Upper lobe of left lung (tissue), 6 donors: ENCODE measurements at places on chromosomes 1 and 21.

DNA sequence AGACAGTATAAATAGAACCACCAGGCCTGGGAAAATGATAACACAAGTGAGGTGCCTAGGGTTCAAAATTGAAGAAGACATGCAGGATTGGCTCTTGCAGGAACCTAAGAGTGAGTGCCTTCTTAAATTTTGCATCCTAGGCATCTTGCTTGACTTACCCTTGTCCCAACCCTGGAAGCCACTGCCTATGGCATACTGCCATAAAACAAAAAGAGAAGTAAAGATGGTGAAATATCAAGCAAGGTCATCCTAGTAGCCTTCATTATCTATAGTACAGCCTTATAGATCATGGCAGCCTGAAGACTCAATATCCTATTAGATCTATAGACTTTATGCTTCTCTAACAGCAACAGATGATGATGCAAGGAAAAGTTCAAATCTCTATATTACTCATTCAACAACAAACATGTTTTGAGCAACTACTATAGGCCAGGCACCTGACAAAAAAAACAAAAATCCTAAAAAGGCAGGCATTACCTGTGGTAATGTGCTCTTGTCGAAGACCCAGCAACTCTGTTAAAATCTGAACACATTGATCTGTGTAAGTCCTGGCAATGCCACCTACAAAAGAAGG is 6.3 kb downstream of the AP4B1 start:
- no peak for DNase-seq
- peaks cover 33% of the 10 kb centered on the region for H3K36me3 ChIP-seq
- no peak overlapping the region for H3K4me3 ChIP-seq
- no peaks in the 10 kb centered on the region for H3K27me3 ChIP-seq
- H3K4me1 ChIP-seq: peaks cover 15% of the 10 kb centered on the region

- peaks cover 5% of the 10 kb centered on the region for H3K4me1 ChIP-seq
- no peak for DNase-seq
- no peak overlapping the region for H3K27ac ChIP-seq
- no peak overlapping the region for H3K4me3 ChIP-seq
Measured at GRCh38 chr1:19619697-19620384, 24.3 kb upstream of the NBL1 start.

- H3K36me3 ChIP-seq: no peaks in the 10 kb centered on the region
- H3K4me1 ChIP-seq: peaks cover 70% of the 10 kb centered on the region
- H3K27me3 ChIP-seq: no peaks in the 10 kb centered on the region
- peak; percentile 38 for DNase-seq
- no peak overlapping the region for H3K27ac ChIP-seq
Measured at GRCh38 chr1:111512132-111512889, 8.9 kb upstream of the ADORA3 start.

GRCh38 chr1:225437710-225438437 is 10.0 kb upstream of the LBR start:
- H3K4me1 ChIP-seq: peaks cover 16% of the 10 kb centered on the region
- no peaks in the 10 kb centered on the region for H3K36me3 ChIP-seq
- no peaks in the 10 kb centered on the region for H3K27me3 ChIP-seq
- no peak overlapping the region for H3K27ac ChIP-seq
- no peak for DNase-seq
- H3K4me3 ChIP-seq: no peak overlapping the region

DNA sequence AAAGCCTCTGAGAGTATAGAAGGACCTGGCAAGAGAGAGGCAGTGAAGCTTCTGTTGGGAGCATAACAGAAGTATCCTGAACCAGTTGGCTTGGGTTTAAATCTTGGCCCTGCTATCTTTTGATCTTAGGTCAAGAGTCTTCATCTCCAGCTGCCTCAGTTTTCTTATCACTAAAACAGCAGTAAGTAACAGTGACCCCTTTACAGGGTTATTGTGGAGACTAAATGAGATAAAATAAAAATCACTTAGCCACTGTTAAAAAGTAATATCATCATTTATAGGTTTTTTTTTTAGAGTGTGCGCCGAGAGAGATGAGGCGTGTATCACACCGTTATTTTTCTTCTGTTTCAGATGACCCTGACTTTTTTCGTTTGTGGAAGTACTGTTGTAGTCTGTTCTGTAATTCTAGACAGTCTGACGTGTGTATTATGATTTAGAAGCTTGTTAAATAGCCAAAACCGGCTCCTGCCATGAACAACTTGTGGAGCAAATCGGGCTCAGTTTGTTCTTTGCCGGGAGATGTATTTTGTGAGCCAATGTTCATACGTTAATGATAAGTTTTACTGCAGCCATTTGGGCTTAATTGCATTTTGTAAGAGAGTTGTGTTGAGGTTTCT is 1.1 kb downstream of the THRAP3 start:
- H3K4me1 ChIP-seq: peaks cover 29% of the 10 kb centered on the region
- H3K36me3 ChIP-seq: peaks cover 32% of the 10 kb centered on the region
- DNase-seq: no peak
- H3K27me3 ChIP-seq: no peaks in the 10 kb centered on the region
- peak overlapping the region; percentile 95 for H3K27ac ChIP-seq
- peak overlapping the region; percentile 69 for H3K4me3 ChIP-seq

DNA sequence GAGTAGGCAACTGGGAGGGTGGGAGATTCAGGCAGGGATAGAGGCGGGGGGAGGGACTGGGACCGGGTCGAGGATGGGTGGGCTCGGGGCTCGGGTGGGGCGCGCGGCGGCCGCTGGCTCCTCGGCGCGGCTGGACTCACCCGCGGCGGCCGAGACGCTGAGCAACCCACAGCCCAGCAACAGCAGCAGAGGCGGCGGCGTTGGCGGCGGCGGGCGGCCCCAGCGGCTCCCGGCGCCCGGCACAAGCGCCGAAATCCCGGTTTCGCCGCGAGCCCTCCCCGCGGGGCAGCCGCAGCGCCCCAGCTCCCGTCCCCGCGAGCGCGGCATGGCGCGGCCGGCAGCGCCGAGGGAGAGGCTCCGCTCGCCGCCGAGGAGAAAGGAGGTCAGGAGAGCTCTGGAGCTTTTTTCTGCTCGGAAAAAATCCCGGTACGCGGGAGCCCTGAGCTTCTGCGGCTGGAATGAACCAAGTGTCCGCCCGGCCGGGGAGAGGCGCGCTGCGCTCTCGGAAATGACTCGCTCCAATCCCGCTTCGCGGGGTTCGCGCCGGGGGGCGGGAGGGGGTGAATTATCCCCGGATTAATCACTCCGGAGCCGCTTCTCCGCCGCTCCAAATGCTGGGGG is at the start of gene CSMD2:
Gene CSMD2 (minus strand): TSS at position 460 of the 621 bp plus-strand sequence. CDS start 133 bp downstream, at position 327.
- no peaks in the 10 kb centered on the region for H3K27me3 ChIP-seq
- H3K27ac ChIP-seq: no peak within 1 kb of the TSS
- DNase-seq: no peak
- peak within 1 kb of the TSS; percentile 41 for H3K4me3 ChIP-seq
- H3K36me3 ChIP-seq: no peaks in the 10 kb centered on the region
- peaks cover 42% of the 10 kb centered on the region for H3K4me1 ChIP-seq

- H3K27ac ChIP-seq: no peak overlapping the region
- H3K4me3 ChIP-seq: no peak overlapping the region
- H3K27me3 ChIP-seq: no peaks in the 10 kb centered on the region
- H3K36me3 ChIP-seq: no peaks in the 10 kb centered on the region
Measured at GRCh38 chr1:167905671-167906070, 8.3 kb downstream of the ADCY10 start.

DNA sequence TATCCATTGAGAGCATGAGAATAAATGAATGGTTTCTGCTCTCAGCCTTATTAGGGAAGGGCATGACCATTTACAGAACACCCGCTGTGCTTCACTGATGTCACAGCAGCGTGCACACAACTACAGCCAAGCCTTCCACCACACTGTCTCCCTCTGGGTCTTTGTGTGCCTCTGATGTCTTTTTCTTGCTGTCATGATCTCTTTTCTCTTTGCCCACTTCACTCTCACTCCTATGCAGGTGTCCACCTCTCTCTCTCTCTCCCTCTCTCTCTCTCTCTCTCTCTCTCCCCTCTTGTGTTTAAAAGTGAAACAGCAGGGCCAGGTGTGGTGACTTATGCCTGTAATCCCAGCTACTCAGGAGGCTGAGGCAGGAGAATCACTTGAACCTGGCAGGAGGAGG is 232.5 kb upstream of the JUN start:
- H3K36me3 ChIP-seq: no peaks in the 10 kb centered on the region
- H3K4me1 ChIP-seq: peaks cover 12% of the 10 kb centered on the region
- no peak for DNase-seq
- H3K4me3 ChIP-seq: no peak overlapping the region
- H3K27me3 ChIP-seq: no peaks in the 10 kb centered on the region

GRCh38 chr1:214332946-214333798 is 52.2 kb downstream of the SMYD2 start:
- H3K4me1 ChIP-seq: peaks cover 4% of the 10 kb centered on the region
- no peak overlapping the region for H3K4me3 ChIP-seq
- no peak overlapping the region for H3K27ac ChIP-seq
- no peak for DNase-seq
- H3K36me3 ChIP-seq: no peaks in the 10 kb centered on the region
- H3K27me3 ChIP-seq: no peaks in the 10 kb centered on the region

DNA sequence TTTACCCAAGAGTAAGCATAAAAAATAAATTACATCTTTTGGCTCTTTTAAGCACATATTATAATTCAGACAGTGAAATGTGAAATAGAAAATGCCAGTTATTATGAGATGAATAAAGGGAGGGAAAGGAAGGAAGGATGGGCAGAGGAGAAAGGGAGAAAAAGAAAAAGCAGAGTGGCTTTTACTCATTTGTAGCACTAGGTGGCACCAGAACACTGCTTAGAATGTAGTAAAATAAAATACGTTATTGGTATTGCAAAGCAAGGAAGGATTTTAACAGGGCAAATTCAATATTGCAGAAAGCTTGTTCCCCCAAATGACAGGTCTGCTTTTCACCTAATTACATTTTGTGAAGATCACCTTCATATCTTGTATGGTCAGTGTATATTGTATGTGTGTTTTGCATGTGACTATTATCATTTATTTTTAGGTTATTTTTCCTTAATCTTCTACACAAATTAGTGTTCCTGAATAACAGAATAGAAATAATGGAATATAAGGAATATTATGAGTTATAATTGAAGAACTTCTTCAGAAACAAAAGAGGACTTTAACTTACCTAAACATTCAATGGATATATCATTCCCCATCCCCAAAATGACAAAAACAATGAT is 9.1 kb upstream of the PCNX2 start:
- H3K4me3 ChIP-seq: no peak overlapping the region
- H3K27ac ChIP-seq: no peak overlapping the region

GRCh38 chr1:87388411-87388810 is 59.7 kb downstream of the LMO4 start:
- H3K4me3 ChIP-seq: no peak overlapping the region
- no peaks in the 10 kb centered on the region for H3K36me3 ChIP-seq
- no peak overlapping the region for H3K27ac ChIP-seq
- no peaks in the 10 kb centered on the region for H3K27me3 ChIP-seq
- no peaks in the 10 kb centered on the region for H3K4me1 ChIP-seq

DNA sequence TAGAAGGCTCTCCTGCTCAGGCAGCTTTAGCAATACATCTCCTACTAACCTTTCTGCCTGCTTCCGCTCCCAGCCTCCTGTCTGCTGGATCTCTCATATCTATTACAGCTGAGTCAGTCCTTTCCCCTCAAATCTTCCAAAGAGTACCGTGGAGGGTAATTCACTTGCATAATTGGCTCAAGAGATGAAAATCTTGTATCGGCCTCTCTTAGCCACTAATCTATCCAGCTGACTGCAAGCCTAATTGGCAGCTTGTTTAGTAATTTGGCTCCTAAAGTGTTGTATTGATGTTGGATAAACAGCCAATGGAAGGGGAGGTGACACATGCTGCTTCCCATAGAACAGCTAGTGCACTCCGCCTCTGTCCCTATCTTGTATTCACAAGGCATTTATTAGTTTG is 195.7 kb downstream of the GPATCH2 start:
- no peak for DNase-seq
- no peak overlapping the region for H3K27ac ChIP-seq
- H3K4me1 ChIP-seq: no peaks in the 10 kb centered on the region
- H3K36me3 ChIP-seq: peaks cover 12% of the 10 kb centered on the region

DNA sequence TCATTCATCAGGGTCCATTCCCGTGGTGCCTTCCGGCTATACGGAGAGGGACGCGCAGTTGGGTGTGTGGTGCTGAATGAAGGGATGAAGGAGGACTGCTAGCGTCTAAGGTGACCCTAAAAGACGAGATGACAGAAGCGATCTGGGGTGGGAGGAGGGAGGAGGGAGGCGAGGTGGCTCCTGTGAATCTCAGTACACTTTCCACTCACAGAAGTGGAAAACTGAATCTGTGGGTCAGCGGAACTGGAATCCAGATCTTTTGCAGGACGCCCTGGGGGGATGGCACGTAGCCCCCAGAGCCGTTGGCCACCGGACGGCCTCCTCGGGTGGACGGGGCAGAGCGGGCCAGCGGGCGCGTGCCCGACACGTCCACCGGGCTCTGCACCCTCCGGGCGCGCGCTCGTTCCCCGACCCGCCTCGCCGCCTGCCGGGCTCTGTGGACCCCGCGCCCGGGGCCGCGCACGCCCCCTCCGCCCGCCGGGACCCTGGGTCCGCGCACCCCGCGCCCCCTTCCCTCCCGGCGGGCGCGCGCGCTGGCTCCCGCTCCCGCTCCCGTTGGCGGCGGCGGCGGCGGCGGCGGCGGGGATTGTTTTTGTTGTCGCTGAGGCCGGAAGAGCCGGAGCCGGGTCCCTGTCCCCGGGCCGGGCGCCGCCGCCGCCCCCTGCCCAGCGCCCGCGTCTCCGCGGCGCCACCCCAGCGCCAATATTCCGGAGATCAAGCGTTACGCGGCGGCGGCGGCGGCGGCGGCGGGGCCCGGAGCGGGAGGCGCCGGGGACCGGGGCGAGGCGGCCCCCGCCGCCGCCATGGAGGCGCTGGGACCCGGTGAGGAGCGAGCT is at the start of gene AGO4:
Gene AGO4 (plus strand): TSS at position 403 of the 836 bp plus-strand sequence. CDS start 401 bp downstream, at position 804.
- H3K4me1 ChIP-seq: peaks cover 49% of the 10 kb centered on the region
- DNase-seq: peak; percentile 93
- H3K27me3 ChIP-seq: no peaks in the 10 kb centered on the region
- H3K36me3 ChIP-seq: no peaks in the 10 kb centered on the region
- peak within 1 kb of the TSS; percentile 93 for H3K4me3 ChIP-seq

GRCh38 chr1:244980605-244981004 is 116.3 kb upstream of the HNRNPU start:
- no peak overlapping the region for H3K4me3 ChIP-seq
- no peaks in the 10 kb centered on the region for H3K27me3 ChIP-seq
- DNase-seq: no peak
- no peaks in the 10 kb centered on the region for H3K4me1 ChIP-seq
- no peak overlapping the region for H3K27ac ChIP-seq

- no peaks in the 10 kb centered on the region for H3K27me3 ChIP-seq
- no peak for DNase-seq
- peaks cover 4% of the 10 kb centered on the region for H3K4me1 ChIP-seq
- H3K36me3 ChIP-seq: peaks cover 5% of the 10 kb centered on the region
- H3K27ac ChIP-seq: peak overlapping the region; percentile 70
Measured at GRCh38 chr1:229596925-229597699, 28.8 kb downstream of the TAF5L start.

GRCh38 chr1:17849216-17849615 is 94.1 kb downstream of the ACTL8 start:
- no peaks in the 10 kb centered on the region for H3K36me3 ChIP-seq
- peaks cover 2% of the 10 kb centered on the region for H3K4me1 ChIP-seq
- DNase-seq: no peak
- H3K27me3 ChIP-seq: no peaks in the 10 kb centered on the region
- H3K4me3 ChIP-seq: no peak overlapping the region
- no peak overlapping the region for H3K27ac ChIP-seq

- no peaks in the 10 kb centered on the region for H3K36me3 ChIP-seq
- no peak overlapping the region for H3K4me3 ChIP-seq
- DNase-seq: no peak
- peaks cover 49% of the 10 kb centered on the region for H3K4me1 ChIP-seq
Measured at GRCh38 chr1:208160259-208160819, 83.8 kb downstream of the PLXNA2 start.

GRCh38 chr1:71774705-71775104 is 507.6 kb downstream of the NEGR1 start:
- H3K4me1 ChIP-seq: no peaks in the 10 kb centered on the region
- no peaks in the 10 kb centered on the region for H3K36me3 ChIP-seq
- no peak overlapping the region for H3K4me3 ChIP-seq
- H3K27ac ChIP-seq: no peak overlapping the region
- no peak for DNase-seq
